ENCODE measurements at places on chromosomes 1 and 21.

- no peak for DNase-seq
Observed at GRCh38 chr21:14076143-14076806, 134.5 kb downstream of the LIPI start.

DNA sequence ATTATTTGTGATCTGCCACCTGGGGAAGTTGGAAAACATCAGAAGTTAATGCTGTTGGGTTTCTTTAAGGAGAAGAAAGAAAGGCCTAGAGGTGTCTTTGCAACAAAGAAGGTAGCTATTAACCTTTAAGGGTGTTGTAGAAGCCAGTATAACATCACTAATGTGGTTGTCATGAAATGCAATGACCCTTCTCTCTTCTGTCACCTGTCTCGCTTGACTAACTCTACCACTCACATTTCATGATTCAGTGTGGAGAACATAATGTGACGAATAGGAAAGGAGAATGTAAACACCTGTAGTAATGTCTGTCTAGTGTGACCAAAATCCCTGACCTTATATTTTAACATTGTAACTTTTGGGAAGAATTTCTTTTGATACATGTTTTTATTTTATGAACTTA, 211.7 kb upstream of the UBE2U start:
- no peak for DNase-seq

- DNase-seq, result peak; percentile 41
Observed at GRCh38 chr1:36653850-36654249, 171.1 kb upstream of the CSF3R start.

DNA sequence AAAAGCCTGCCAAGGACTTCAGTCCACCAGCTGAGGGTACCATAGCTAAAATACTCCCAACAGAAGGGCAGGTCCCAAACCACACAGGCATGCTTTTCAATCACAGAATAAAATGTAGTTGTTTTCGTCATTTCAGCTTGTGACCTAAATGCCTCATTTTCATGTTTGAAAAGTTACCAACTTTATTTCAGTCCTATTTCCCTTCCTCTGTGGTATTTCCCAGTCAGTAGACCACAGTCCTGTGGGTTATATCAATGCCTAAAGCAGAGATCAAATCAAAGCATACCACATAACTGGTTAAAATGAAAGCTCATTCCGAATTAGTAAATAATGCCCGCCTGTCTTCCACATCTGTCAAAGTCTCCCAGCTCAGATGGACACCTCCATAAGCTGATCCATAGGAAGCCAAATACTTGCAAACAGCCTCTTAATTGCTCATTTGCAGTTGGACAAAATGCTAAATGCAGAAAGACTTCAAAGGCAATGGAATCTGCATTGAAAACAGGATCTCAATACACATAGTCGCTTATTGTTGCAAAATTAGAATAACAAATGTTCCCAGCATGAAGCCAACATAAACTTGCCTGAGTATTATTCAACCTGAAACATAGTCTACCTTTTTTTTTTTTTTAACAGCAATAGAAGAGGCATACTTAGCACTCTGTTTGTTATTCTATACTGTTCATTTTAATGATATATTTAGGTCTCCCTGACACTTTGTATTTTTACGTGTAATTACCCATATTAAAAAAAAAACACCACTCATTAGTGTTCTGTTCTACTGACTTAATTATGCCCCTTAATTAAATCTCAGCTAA, 53.9 kb downstream of the NR5A2 start:
- no peak for DNase-seq

- no peak for DNase-seq
Observed at GRCh38 chr1:116725798-116726197, 28.4 kb upstream of the CD2 start.

DNA sequence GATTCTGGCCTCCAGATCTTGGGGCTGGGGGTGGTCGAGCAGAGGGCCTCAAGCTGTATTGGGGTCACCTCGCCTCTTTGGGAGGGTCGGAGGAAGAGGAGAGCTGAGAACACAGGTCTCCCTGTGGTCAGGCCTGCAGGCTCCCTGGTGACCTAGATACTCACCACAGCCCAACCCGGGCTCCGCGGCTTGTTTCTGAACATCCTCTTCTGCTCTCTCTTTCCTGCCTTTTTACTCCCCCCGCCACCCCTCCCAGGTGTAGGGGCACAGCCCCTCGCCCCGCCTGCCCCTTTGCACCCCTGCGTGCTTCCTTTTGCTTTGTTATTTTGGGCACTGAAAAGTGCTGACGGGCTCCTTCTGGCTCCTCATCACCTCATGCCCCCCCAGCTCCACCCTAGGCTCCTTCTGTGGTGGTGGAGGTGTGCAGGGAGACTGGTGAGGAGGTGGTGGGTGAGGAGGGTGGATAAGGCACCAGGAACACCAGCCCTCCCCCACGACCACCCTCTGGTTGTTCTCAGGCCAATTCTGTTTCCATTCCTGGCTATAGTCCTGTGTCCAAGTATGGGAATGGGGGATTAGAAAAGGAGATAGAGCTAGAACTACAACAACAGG, 10.6 kb upstream of the LINGO4 start:
- DNase-seq, result no peak

DNA sequence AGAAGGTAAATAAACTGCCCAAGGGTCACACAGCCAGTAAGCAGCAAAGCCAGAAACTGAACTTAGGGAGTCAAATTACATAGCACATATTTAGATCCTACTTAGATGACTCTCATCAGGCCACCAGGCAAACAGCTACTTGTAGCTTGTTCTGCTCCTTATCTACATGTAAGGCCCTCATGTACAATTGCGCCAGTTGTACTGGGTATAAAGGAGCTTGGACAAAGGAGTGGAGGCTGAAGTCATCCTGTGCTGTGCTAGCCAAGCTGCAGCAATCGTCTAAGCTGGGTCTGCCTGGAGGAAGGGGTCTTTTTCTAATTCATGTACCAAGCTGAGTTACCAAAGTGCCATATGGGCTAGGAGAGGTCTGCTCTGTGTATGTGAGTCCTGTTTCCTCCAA, 12.8 kb downstream of the ETNK2 start:
- DNase-seq, result no peak

GRCh38 chr1:34824817-34825454, 32.1 kb downstream of the GJA4 start:
- DNase-seq, result no peak

- no peak for DNase-seq
Observed at GRCh38 chr1:185786524-185786923, 52.3 kb downstream of the HMCN1 start.

DNA sequence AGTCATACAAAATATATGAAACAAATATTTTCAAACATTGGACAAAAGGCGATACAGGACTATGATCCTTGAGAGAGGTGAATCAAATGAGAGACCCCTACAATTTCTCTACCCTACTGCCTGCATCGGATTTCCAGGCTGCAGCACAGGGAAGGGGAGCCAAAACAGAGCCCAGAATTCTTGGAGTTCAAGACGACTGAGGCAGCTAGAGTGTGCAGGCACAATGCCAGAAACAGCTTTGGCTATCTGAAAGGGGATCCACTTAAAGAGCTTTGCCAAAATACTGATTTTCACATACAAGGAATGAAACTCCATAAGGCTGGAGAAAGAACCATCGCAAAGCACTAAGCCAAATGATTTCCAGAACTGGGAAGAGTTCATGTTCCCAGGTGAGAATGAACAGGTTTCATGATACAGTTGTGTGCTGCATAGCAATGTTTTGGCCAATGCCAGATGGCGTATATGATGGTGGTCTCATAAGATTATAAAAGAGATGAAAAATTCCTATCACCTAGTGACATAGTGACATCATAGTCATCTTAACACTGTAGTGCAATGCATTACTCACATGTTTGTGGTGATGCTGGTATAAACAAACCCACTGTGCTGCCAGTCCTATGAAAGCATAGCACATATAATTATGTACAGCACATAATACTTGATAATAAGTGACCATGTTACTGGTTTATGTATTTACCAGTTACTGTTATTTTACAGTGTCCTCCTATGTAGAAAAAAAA, 77.5 kb downstream of the KCND3 start:
- no peak for DNase-seq
